ENCODE measurements at places on chromosomes 3 and 15.

DNA sequence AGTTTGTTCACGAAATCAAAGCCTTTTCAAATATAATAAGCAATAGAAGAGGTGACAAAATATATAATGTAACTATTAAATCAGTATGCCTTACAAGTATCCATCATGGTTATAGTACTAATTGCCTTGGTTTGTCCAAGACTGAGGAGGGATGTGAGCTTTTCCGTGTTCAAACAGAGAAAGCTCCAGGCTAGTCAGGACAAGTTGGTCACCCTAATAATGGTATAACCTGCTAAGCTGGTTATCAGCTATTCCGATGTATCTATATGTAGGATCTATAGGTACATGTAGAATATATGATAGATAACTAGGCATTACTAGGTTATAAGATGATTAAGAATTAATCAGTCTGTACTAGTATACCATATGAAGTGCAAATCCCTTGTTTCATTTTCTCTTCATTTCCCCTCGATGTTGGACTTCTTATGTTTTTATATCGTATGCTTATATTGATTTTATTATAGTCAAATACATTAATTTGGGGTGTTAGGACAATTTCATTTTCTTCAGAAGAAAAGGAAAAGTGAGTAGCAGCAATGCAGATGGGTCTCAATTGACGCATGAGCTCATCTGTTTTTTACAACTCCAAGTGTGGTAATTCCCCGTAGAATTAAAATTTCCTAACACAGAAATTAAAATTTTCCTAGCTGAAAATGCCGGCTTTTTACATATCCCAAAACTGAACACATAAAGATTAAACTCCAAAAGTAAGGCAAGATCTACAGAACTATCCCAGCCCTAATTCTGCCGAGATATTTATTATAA, 419.1 kb downstream of the TIGIT start:
- no peak for DNase-seq

- no peak for DNase-seq
Measured at GRCh38 chr3:143825513-143825912, 22.8 kb downstream of the SLC9A9 start.

DNA sequence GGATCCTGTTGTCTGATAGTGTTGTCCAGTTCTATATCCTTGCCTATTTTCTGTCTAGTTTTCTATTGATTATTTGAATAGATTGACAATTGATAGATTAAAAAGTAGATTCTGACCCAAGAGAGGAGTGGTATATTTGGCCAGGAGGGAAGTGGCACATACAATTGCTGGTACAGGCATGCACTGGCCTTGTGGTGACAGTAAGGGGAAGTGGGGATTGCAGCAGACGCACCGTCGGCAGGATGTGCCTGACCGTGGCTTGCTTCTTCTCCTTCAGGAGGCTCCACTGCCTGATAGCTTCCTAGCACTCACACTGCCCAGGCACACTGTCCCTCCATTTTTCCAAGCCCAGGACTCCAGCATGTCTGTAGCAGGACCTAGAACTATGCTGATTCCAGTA, 10.5 kb downstream of the GABRG3 start:
- no peak for DNase-seq

DNA sequence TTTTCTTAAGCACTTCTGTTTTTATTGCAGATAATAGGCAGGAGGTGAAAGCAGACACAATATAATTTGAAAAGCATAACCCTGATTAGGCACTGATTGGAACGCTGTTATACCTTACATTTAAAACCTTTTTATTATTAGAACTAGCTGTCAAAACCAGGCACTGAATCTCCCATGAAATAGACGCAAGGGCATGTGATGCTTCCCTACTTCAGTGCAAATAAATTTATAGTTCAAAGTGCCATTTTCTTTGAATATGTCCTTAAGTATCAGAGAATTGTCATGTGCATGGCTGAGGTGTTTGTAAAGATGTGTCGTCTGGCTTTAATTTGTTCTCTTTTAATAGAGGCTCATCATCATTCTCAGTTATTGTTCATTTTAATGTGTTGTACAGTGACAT, 386.0 kb downstream of the NR2F2 start:
- DNase-seq, result no peak

DNA sequence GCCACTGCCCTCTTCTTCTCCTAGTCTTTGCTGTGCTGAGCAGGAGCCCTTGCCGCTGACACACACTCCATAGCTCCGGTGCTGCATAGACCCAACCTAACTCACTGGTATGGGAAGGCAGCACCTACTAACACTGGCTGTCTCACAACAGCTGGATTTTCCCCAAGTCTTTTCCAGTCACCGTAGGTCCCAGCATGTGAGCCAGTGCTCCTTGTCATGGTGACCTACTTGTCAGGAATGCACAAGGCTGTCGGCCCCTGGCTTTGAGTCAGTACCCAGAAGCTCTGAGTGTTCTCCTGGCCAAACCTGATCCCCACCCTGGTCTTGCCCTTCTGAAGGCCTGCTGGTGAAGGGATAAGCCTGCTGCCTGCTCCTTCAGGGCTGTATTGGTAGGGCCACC, 25.7 kb downstream of the AMOTL2 start:
- no peak for DNase-seq

DNA sequence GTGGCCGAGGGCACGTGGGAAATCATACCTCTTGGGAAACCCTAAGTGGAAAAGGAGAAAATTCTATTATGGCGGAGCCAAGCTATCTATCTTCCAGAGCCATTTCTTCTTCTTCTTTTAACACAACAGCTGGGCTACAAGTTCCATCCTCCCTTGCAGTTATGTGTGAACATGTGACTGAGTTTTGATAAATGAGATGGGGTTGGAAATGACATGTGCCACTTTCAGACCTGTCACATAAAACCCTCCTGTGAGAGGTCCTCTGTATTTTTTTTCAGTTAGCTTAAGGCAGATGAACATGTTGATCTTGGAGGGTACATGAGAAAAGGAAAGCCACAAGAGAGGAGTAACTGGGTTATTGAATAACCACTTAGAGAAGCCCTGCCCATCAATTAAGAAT, 47.9 kb downstream of the AGBL1 start:
- DNase-seq, result no peak

Data from GM18507 (cell line).